Activated CD8-positive, alpha-beta memory T cell treated with anti-CD3 and anti-CD28 coated beads for 1 hour (primary cell): ENCODE measurements at places on chromosomes 1 and 21.

DNA sequence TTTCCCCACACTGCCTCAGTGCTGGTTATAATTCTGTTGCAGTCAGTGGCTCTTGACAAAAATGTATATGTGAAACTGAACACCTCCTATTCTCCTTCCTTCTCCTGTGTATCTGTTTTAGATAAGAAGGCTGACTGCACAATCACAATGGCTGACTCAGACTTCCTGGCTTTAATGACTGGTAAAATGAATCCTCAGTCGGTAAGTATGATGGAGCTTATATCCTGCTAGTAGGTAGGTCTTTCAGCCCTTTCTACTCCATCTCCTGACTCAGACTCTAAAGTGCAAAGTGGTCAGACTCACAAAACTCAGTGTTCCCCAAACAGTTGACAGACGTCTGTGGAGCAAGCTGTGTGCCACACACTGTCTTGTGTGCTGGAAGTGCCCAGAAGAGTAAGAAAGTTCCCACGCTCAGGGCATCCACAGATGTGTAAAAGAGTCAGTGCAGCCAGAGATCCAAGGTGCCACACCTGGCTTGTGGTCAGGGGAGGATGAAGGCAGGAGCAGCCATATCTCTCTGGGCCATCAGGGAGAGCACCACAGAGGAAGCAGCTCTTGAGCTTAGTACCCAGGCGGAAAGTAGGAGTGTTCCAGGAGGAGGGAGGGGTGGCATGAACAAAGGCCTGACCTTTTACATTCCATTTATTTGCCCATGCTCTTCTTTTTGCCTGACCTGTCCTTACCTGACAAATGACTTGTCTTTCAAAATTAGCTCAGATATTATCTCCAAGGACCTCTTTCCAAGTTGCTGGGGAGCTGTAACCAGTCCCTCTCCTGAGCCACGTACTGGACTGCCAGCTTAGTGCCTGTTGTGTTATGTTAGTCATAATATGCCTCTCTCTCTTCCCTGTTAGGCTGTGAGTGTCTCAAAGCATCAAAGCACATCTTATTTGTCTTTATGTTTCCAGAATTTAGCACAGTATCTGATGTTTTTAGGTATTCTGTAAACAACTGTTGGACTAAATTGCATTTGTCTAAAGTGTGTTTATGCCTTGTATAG is 14.0 kb upstream of the PODN start:
- no peak for DNase-seq

DNA sequence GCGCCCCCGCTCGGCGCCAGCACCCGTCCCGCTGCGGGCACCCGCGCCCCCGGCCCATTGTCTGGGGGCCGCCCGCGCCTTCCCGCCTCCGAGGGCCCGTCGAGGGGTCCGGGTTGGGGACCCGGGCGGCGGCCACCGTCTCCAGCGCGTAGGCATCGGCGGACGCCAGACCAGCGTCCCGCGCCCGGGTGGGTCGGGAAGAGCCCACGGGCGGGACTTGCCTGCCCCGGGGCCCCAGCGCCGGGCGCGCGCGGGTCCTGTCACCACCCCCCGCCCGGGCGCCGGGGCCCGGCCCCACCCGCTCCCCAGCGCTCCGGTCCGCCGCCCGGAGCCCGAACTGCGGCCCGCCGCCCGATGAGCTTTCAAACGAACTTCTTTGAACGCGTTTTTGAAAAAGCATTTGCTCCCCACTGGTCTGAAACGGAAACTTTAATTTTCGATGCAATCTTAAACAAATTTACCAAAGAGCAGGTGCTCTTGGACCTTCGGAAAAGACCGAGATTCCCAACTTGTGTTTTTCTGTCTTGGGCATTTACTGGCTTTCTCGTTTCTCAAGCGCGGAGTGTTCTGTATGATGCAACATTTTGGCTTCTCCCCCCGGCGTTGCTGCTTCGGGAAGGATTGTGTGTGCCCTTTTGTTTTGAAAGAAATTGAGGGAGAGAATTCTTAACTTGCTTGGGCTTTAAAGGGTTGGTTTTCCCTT is 615 bp downstream of the CLIC4 start:
- no peak for DNase-seq

DNA sequence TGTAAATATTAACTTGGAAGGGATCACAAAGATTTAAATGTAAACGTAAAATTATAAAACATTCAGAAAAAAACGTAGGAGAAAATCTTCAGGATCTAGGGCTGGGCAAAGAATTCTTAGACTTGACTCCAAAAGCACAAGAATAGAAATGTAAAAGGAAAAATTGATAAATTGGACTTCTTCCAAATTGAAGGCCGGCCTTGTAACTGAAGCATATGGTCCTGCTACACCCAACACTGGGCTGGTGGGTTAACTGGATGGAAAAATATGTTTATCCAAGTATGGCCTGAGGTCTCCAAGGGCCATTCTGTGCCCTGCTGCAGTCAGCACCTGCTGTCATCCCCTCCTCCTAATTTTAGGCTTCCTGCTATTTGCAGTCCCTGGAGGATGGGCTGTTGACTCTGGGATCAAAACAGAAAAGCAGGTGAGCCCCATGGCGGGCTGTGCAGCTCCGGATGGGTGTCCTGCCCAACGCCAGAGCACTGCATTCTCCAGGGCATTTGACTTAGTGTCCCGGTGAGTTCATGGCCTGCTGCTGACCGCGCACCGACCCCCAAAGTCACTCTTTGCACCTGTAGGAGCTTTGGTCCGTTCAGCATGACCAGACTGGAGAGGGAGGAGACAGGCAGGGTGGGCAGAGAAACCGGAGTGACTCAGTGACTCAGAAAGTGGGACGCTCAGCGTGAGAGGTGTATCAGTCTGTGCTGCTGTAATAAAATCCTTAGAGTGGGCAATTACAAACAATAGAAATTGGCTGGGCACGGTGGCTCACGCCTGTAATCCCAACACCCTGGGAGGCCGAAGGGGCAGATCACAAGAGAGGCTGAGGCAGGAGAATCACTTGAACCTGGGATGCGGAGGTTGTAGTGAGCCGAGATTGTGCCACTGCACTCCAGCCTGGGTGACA is 6.1 kb upstream of the AIRE start:
- DNase-seq, result no peak

DNA sequence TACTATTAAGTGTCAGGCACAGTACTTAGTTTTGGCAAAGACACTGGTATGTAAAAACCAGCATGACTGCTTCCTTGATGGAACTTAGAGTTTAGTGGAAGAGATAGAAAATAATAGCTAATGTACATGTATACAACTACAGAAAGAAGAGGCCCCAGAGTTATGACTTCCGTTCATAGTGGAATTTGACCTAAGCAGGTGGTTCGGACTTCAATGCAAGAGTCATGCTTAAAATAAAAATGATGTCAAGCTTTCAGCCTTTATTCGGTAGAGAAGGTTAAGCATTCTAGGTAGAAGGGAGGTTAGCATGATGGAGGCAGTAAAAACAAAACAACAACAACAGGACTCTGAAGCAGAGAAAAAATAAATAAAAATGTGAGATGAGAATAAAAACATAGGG is 165.9 kb downstream of the KCNT2 start:
- no peak for DNase-seq

- DNase-seq, result no peak
Observed at GRCh38 chr1:65388908-65389695, 31.4 kb upstream of the LEPR start.

DNA sequence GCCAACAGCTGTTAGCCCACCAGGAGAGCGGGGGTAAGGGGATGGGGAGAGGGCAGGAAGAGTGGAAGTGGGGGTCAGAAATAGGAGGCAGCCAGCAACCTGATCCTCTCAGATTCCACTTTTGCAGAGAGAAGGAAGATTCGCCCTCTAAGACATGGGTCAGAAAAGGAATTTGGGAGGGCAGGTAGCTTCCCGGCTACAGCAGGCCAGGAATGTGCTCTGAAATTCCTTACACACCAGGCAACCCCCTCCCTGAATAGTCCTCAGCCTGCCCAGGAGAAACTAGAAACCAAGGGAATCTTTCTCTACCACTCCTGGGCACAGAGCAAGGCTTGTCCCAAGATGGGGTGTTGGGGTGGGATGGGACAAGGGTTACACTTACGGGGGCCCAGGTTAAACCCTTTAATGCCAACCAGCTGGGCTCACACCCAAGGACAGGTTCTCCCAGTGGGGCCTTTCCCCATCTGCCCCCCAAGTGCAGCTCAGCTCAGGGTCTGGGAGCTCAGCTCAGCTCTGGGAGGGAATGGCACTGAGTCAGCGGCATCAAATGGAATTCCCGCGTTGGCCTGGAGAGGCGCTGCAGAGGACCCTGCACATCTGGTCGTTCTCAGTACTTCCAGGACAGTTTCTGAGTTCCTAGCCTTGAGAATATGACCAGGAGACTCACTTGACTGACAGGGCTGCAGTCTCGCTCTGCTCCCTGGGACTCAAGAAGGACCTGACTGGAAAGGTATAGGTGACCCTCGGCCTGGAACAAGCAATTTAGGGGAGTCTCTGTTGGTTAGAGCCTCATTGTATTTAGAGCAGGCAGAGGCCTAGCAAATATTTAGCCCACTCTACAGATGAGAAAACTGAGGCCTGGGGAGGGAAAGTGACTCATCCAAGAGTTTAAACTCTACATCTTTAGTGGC is 761 bp downstream of the TNNT2 start:
- no peak for DNase-seq
